ENCODE measurements at places on chromosomes 1 and 21.

GRCh38 chr1:164630626-164631396, 71.8 kb downstream of the PBX1 start:
- DNase-seq, result no peak

- no peak for DNase-seq
These were observed 108.8 kb downstream of the ITSN1 start for GRCh38 chr21:33751120-33751519.

DNA sequence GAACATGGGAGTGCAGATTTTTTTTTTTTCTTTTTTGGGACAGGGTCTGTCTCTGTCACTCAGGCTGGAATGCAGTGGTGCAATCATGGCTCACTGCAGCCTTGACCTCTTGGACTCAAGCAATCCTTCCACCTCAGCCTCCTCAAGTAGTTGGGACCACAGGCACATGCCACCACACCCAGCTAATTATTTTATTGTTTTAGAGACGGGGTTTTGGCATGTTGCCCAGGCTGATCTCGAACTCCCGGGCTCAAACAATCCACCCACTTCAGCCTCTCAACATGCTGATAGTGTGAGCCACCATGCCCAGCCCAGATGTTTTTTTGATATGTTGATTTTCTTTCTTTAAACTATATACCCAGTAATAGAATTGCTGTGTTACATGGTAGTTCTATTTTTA, 57.7 kb downstream of the RGSL1 start:
- DNase-seq, result no peak

GRCh38 chr1:116580446-116581322, 9.9 kb upstream of the CD58 start:
- no peak for DNase-seq

DNA sequence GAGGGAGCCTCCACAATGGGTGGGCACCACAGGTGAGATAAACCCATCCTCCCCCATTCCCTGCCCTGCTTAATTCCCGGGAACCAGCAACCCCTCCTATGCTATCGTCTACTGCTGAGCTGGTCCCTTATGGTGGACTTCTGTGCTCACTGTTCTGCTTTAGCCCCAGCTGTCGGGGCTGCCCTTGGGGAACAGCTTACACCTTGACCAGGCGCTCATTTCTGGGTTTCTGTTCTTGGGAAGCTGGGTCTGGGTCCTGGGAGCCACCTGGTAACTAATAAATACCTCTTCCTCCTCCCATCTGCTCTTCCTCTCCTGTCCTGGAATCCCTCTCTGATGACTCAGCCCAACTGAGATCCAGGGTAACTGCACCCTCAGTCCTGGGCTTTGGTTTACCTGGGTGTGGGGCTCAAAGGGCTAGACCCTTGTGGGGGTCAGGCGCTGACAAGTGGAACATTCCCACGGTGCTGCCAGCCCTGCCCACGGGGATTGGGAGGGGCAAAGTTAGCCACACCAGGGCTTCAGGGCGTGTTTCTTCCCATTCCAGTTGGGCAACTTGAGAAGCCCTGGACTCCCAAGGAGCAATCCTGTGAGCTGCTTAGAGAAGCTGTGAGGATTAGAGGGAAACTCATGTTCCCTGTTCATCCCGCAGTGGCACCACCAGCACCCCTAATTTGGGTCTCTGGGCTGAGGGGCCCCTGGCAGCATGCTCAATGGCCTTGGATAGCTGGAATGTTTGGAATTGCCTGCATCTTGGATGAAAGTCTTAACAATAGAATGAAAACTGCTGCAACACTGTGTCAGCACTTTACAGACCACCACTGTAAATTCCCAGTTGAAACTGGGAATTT, 1.6 kb downstream of the PCAT6 start:
- DNase-seq, result peak; percentile 82

GRCh38 chr1:41380979-41381691, 19.9 kb downstream of the FOXO6 start:
- DNase-seq, result no peak

- DNase-seq, result no peak
These were observed 126.1 kb downstream of the CDC42BPA start for GRCh38 chr1:227192163-227192562.

GRCh38 chr1:16464917-16465625, 24.5 kb downstream of the NECAP2 start:
- no peak for DNase-seq

DNA sequence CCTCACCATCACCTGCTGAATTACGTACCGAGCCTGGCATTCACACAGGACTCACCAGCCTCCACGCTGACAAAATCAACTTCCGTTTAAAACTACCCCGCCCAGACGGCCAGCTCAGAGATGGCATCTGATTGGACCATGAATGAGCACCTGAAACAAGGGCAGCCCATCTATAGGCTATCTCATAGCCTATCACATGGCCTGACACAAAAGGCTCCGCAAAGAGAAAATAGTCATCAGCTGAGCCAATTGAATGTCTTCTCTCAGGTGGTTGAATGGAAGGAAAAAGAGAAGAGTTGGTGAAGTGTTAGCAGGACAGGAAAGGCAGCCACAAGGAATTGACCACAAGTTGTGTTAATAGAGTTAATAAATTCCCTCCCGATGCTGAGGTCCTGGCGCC, 50.6 kb upstream of the ZC3H12A start:
- DNase-seq, result no peak

DNA sequence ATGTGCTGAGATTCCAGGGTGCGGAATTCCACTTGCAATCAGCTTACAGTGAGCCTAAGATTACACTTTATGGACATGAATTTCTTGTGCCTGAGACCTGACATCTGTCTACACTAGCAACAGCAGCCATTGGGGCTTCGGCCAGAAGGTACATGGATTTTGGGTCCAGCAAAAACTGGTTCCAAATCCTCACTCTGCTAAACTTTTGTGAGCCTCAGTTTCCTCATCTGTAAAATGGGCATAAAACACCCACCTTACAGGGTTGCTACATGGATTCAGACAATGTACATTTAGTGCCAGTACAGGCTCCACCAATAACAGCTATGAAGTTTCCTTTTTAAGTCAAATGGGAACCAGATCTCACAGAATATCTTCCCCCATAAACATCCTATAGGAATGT, 30.8 kb downstream of the RHEX start:
- DNase-seq, result no peak

- no peak for DNase-seq
These were observed 9.5 kb upstream of the LDLRAP1 start for GRCh38 chr1:25533775-25534409.

- DNase-seq, result no peak
These were observed 20.9 kb downstream of the HENMT1 start for GRCh38 chr1:108639899-108640560.

GRCh38 chr1:43435146-43436145, 18.3 kb downstream of the HYI start:
- peak; percentile 49 for DNase-seq

GRCh38 chr1:6418668-6419396, 887 bp downstream of the HES2 start:
- no peak for DNase-seq

DNA sequence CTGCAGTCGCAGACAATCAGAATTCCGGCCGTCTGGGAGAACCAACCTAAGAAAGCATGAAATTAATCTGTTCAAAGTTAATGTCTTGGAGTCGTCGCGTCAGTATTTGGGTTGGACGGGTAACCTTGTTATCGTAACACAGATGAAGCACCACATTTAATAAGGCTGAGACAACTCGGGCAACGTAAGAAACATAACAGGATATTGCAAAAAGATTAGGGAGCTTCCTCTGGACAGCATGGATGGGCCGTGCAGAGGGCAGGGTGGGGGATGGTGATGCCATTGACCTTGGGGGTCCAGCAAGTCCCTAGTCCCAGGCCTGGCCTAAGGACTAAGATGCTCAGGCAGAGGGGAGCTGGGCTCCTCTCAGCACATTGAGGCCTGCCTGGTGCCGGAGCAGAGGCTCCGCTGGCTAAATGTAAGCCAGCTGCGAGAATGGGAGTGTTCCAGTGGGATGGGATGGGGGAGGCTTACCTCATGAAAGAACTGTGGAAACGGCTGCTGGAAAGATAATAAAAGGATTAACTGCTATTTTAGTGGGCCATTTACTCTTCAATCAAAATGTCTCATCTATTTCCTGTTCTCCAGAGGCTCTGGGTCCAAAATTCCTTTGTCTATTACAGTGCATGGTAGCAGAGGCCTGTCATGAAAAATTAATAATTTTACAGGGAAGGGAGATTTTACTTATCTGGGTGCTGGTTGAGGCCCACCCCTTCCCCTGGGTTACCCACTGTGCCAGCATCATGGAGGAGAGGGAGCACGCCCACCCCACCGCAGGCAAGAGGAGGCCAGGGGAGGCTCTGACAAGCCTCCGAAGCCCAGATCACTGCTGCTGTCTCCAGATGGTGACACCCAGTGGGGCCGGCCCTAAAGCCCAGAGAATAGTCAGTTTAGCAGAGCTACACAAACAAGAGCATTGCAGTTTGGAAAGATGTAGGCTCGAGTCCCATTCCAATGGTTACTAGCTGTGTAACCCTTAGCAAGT, 131.6 kb downstream of the DMRTB1 start:
- peak; percentile 22 for DNase-seq
